ENCODE measurements at places on chromosomes 5 and 9.

GRCh38 chr5:178149199-178149932 lies 4.3 kb downstream of the NHP2 start:
- no peak for DNase-seq

GRCh38 chr5:66209794-66210193 lies 65.7 kb downstream of the SREK1 start:
- DNase-seq, result no peak

GRCh38 chr9:81227507-81228245 lies 461.7 kb downstream of the TLE1 start:
- no peak for DNase-seq

GRCh38 chr5:109779036-109779735 lies 89.5 kb downstream of the MAN2A1 start:
- no peak for DNase-seq

GRCh38 chr5:171166766-171167165 lies 142.3 kb upstream of the TLX3 start:
- no peak for DNase-seq

- DNase-seq, result no peak
These were observed 67.9 kb downstream of the TEK start for GRCh38 chr9:27176971-27177370.

DNA sequence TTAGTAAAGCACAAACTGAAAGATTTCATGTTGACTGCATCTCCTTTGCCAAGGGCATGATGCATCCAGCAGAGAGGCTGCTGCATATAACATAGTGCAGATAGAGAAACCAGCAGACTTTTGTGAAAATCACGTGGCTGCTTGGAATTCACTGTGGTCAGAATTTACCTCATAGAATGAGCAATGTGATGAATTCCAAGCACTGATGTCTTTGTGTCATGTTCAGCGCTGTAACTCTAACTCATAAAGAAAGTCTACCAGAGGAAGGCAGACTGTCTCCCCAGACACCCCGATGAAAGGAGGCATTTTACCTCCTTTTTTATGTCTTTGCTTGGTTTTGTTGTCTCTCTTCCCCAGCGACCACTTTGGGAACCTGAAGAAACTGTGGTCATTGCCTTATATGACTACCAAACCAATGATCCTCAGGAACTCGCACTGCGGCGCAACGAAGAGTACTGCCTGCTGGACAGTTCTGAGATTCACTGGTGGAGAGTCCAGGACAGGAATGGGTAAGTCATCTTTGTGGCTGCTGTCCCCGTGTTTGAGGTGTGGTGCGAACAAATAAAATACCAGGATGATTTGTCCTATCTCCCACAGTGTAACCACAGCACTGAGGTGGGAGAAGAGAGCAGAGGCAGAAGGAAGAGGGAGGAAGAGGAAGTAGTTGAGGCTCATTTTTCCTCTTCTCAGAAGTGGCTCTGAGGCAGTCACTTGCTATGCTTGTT lies 42.0 kb downstream of the ITK start:
- peak; percentile 64 for DNase-seq

DNA sequence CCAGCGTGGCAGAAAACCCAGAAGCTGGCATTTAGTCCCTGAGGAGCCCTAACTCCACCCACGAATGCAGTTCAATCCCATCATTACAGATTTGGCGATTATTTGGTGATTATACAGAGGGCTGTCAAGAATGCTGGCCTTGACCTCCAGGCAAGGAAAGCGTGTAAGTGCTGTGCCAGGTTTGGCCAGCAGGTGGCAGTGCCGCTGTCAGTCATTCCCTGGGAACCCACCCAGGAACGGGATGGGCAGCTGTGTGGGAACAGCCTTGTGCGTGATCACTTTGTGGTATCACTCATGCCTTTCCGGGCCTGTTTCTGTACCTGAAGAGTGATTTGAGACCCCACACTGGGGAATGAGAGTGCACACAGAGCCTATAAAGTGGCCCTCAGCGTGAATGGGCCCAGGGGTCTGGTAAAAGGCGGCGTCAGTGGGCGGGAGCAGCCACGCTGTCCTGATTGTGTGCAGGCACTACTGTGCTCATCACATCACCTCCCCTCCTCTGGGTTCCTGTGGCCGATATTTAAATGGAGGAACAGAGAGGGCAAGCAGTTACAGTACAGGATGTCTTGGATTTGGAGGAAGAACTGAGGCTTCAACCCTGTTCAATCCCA lies 215.6 kb downstream of the ROR2 start:
- no peak for DNase-seq

DNA sequence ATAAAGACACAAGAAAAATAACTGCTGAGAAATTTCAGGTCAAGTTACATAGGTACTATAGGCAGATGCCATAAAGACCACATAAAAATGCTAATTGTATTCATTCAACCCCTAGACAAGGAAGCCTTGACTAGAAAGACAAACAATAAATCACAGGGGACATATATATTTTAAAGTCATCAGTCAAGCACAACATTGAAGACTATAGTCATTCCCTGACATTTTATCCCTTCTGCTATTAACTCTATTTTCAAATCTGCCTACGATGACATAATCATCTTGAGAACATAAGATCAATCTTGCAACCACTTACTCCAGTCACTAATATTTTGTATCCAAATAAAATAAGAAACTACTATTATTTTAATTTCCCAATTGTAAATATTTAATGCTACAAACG lies 38.3 kb downstream of the FAM13B start:
- DNase-seq, result no peak

DNA sequence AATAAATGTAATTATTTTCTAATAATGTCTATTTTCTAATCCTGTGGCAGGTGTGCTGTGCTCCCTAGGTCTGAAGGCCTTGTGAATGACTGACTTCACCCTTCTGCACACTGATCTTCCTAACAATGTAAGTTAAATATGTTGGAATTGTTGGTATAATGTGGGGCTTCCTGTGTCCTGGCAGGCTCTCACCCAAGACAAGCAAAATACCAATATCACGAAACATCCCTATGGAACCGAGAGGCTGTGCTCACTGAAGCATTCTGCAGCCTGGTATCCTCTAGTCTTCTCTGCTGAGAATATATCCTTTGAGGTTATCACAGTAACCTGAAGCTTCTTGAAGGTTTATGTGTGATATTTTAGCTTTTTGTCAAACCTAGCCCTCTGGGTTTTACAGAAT lies 159.4 kb downstream of the GABRB2 start:
- no peak for DNase-seq

DNA sequence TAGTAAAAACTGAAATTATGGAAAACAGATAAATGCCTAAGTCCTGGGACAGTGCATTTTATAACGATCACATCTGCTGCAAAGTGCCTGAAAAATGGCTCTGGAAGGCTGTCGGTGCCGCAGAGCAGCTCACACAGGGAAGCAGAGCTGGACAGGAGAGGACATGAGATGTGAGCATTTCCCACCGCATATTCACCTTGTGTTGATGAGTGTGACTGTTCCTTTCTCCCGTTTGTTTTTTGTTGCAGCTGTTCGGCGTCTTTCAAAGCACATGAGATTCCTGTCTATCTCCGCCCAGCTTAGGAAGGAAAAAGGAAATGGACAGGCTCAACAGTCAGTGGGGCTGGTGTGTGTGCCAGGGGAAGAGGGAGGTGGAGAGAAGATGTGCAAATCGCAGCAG lies 164.9 kb upstream of the SEMA6A start:
- DNase-seq, result no peak

DNA sequence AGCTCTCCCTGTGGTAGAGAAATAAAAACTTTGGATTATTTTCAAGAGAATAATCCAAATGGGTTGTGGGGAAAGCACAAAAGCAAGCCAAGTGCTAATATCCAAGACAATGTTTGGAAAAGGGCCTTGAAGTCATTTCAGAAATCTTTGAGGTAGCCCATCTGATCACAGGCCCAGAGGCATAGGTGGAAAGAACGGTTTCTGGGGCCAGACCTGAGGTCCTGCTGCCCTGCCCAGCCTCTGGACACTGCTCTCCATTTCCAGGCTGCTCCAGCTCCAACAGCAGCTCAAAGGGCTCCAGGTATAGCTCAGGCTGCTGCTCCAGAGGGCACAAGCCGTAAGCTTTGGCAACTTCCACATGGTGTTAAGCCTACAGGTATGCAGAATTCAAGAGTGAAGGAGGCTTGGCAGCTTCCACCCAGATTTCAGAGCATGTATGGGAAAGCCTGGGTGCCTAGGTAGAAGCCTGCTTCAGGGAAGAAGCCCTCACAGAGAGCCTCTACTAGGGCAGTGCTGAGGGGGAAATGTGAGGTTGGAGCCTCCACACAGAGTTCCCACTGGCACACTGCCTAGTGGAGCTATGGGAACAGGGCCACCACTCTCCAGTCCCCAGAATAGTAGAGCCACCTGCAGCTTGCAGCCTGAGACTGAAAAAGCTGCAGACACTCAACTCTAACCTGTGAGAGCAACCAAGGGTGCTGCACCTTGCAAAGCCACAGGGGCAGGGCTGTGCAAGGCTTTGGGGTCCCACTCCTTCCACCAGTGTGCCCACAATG lies 133.1 kb downstream of the PIK3R1 start:
- no peak for DNase-seq

- no peak for DNase-seq
These were observed 76.6 kb upstream of the PRRC1 start for GRCh38 chr5:127440831-127441230.

GRCh38 chr9:128790536-128790935 lies 3.5 kb downstream of the TBC1D13 start:
- no peak for DNase-seq

DNA sequence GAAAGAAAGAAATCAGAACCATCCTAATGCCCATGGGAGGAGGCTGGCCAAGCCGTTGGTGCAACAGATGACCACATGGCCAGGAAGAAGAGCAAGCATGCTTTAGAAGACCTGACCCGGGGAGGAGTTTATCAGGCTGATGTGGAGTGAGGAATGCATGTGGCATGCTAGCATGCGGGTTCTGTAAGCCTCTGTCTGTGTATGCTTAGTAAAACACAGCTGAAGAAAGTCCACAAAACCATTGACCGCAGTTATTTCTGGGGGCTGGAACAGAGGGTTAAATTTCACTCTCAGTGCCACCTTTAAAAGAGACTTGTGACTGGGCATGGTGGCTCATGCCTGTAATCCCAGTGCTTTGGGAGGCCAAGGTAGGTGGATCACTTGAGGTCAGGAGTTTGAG lies 19.1 kb downstream of the GFI1B start:
- DNase-seq, result no peak

- peak; percentile 24 for DNase-seq
These were observed 60.1 kb upstream of the AFAP1L1 start for GRCh38 chr5:149211566-149211965.

DNA sequence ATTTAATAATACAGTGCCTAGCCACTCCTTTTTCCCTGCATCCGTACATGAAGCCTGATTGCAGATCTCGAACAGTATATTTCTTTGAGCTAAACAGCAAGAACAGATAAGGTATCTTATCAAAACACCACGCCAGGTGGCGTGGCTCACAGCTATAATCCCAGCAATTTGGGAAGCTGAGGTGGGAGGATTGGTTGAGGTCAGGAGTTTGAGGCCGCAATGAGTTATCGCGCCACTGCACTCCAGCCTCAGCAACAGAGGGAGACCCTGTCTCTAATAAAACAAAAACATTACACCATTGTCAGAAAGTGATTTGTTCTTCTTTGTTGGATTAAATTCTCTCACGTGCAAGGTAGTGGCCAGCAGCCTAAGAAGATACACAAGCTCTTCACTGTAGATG lies 291.2 kb upstream of the DMRT1 start:
- DNase-seq, result no peak

DNA sequence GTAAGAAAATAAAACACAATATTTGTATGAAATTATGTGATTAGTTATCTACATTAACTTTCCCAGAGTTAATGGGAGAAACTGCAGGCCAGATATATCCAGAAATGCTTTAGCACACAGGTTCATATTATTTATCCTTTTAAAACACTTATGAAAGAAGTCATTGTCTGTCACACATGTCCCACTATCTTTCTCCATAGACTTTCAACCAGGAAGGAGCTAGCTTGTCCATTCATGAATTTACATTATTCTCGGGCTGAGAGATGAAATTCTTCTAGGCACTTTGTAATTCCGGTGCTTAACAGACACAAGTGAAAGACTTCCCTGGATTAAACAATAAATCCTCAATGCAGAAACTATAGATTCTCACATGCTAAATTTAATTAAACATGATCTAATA lies 1043.2 kb downstream of the CDH9 start:
- DNase-seq, result no peak

DNA sequence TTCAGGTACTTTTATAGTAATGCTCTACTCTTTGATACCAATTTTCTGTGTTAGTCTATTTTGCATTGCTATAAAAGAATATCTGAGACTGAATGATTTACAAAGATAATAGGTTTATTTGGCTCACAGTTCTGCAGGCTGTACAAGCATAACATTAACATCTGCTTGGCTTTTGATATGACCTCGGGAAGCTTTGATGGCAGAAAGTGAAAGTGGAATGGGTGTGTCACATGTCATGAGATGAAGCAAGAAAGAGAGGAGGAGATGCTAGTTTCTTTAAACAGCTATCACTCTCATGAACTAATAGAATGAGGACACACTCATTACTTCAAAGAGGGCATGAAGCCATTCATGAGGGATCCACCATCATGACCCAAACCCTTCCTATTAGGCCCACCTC lies 270.9 kb upstream of the IL12B start:
- DNase-seq, result no peak

DNA sequence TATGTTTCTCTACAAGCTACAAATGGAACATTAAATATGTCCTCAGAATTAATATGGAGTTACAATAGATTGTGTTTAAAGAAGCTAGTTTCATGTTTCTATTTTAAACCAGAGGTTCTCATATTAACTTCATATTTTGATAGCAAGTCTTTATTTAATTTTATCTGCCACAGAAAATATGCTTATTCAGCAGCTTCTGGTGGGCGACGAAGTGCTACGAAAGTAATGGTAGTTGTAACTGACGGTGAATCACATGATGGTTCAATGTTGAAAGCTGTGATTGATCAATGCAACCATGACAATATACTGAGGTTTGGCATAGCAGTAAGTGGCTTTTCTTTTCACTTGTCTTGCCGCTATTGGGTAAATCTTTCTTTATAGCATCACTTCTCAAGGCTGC lies 54.2 kb downstream of the MOCS2 start:
- no peak for DNase-seq

DNA sequence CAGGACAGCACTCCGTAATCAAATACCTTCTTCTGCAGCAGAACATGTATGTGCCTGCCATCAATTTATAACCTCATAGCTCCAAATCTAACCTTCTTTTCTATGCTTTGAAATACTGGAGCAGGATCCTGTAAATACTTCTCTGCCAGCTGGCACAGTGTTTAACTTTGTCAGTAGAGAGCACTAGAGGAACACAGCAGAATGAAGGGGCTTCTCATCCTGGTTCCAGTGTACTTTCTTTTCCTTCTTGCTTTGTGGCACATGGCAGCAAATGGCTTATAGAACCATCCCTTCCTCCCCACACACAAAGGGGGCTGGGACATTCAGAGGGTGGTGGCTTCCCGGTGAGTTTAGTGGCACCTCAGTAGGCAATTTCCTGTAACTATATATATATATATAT lies 3.8 kb upstream of the FBXW11 start:
- no peak for DNase-seq
